ENCODE measurements at places on chromosomes 5 and 9.

- no peak for DNase-seq
These were observed 1.3 kb upstream of the KCNMB1 start for GRCh38 chr5:170390472-170390871.

DNA sequence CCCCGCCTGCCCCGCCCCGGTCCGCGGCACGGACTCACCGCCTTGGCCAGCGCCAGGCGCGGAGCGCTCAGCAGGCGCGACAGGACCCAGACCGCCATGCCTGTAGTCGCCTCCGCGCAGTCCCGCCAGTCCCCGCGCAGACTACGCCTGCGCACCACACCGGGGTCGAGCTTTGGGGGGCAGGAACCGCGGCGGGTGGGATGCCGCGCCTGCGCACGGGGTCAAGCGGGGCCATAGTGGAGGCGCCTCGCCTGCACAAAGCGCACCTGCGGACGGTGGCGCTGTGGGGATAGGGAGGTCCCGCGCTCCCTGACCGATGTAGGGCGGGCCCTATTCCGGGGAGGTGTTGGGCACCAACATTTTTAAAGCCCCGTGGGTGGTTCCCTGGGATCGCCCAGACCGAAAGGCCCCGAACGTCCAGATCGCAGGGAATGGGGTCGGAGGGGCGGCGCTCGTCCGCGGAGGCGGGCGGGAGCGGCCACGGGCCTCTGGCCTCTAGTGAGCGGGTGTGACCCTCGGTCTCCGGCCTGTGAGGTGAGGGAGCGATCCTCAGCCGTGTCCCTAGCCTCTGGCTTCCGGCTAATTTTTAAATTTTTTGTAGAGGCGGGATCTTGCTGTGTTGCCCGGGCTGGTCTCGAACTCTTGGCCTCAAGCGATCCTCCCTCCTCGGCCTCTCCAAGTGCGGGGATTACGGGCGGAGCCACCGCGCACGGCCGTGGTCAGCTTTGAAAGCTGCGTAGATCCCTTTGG is 70.8 kb upstream of the LPCAT1 start:
- DNase-seq = peak; percentile 70

GRCh38 chr9:136835162-136835931 is 6.9 kb upstream of the AJM1 start:
- DNase-seq = no peak

GRCh38 chr5:95927927-95928723 is 33.5 kb downstream of the ELL2 start:
- no peak for DNase-seq

- no peak for DNase-seq
These were observed 4.8 kb downstream of the LHX2 start for GRCh38 chr9:124016175-124017050.

DNA sequence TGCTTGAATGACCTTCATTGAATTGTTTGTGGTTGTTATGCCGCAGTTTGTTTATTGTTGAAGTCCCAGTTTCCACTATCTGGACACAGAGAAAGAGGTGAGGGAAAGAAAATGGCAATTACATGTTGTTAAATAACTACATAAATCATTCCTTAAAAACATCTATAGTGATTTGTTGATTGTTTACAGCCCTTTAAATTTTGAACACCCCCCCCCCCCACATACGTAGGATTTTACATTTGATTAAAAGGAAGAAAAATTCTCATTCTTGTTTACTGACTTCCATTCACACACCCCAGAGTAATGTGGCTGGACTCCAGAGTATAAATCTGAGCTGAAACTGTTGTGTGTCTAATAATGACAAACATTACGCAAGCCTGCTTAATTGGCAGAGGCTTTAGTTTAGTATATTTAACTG is 87.1 kb upstream of the FAM174A start:
- DNase-seq = no peak

GRCh38 chr5:168168978-168169698 is 122.3 kb upstream of the WWC1 start:
- no peak for DNase-seq

GRCh38 chr5:178685386-178686059 is 44.9 kb downstream of the ZNF354A start:
- DNase-seq = no peak

GRCh38 chr5:174624733-174625522 is 99.5 kb upstream of the MSX2 start:
- no peak for DNase-seq

GRCh38 chr5:141272906-141273305 is 27.7 kb downstream of the PCDHB15 start:
- DNase-seq = no peak

- DNase-seq = no peak
These were observed 672.5 kb upstream of the RORB start for GRCh38 chr9:73824671-73825070.

- no peak for DNase-seq
These were observed 56.4 kb upstream of the TMC1 start for GRCh38 chr9:72464857-72465592.

DNA sequence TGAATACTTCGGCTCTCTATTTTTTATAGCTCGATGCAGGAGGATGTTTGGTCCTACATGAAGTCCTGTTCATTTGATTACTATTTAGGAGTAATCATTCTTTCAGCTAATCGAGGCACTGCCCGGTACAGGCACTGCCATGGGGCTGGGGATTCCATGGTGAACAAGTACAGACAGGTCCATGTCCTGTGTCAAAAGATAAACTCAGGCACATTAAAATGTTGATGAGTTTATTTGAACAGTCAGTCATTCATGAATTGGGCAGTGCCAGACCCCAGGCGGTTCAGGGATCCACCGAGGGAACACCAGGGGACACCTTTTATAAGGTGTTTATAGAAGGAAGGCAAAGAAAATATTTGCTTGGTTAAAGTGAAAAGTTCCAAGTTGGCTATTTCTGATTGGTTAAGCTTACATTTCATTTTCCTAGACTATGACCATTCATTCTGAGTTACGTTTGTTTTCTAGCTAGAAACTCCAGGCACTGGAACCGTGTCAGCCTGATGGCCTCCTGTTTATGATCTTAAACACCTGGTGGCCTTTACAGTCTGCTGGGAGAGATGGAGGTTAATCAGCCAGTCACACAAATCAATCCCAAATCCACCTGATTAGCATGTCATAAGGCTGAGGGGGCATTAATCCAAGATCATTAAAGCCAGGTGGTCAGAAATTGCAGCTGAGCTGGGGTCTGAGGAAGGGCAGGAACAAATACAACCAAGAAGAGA is 47.0 kb upstream of the TDRD7 start:
- no peak for DNase-seq

DNA sequence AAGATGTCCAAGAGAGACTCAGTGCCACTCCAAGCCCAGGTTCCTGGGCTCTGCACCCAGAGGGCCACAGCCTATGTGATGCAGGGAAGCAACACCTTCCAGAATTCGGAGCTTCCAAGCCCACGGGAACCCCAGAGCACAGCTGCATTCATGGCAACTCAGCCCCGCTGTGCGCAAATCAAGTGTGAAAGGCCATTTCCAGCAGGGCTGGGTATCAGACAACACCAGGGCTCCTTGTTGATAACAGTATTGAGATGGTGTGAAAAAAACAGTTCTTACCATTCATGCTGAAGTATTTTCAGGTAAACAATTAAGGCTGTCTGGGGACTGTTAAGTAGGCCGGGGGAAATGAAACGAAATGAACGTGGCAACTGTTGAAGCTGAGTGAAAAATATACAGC is 10.1 kb downstream of the ROR2 start:
- no peak for DNase-seq

- DNase-seq = no peak
These were observed 58.6 kb upstream of the PPARGC1B start for GRCh38 chr5:149671544-149671943.

GRCh38 chr5:154058055-154059038 is 19.6 kb downstream of the MFAP3 start:
- no peak for DNase-seq

DNA sequence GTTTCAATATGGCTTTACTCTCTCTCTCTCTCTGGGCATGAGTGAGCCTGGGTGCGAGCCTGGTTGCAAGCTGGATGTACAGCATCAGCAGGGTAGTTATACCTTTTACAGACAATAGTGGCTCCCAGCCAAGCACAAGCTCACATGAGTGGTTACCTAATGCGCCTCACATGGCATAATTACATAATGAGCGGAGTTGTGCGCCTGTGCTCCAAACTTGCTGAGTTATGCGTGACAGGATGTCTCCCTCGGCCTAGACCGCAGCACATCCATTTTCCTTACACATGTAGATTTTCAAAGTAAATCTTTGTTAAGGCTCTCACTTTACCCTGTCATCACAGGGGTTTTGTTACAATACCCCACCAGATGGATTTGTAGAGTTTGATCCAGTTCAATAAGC is 233.5 kb upstream of the WWC1 start:
- DNase-seq = no peak

DNA sequence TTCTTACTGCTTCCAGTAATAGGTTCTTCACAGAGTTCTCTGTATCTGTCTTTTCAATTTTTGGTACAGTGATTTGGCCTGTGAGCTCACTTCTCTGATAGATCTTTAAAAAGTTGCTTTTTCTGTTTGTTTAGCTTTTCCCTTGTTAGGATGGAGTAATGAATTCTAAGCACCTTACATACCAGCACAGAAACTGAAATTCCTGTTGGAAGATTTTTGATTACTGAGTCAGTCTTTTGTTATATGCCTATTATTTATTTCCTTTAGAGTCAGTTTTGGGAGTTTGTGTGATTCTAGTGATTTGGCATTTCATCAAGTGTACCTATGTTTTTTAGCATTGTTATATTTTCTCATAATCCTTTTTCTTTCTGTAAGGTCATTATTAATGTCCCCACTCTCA is 37.6 kb upstream of the IPPK start:
- DNase-seq = no peak

DNA sequence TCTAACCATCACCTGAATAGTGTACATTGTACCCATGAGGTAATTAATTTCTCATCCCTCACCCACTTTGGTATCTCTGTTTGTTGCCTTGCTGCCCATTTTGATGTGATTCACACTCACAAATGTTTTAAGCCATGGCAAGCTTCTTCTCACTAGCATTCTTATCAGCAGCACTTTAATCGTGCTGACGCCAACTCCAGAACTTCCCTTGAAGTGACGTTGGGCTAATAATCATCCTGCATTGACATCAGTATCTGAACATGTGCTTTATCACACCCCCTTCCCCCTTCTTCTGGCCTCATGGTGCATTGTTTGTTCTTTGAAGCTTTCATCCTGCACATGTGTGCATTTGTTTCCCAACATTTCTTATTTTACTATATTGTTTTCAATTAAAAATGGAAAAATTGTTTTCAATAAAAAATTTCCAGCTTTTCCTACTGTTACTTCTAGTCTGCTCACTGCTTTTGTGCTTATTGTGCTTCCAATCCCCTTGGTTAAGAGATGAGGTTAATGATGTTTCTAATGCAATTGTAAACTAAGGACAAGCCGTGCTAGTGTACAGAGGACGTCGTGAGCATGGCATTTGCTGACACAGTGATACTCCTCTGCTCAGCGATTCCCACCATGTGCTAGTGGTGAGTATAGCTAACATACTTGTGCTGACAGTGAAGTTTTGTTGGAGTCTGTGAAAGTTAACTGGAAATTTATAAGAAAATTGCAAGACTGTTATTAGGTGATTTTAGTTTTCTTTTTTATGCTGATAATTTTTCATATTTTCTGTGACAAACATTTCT is 238.5 kb downstream of the KDM4C start:
- DNase-seq = no peak

DNA sequence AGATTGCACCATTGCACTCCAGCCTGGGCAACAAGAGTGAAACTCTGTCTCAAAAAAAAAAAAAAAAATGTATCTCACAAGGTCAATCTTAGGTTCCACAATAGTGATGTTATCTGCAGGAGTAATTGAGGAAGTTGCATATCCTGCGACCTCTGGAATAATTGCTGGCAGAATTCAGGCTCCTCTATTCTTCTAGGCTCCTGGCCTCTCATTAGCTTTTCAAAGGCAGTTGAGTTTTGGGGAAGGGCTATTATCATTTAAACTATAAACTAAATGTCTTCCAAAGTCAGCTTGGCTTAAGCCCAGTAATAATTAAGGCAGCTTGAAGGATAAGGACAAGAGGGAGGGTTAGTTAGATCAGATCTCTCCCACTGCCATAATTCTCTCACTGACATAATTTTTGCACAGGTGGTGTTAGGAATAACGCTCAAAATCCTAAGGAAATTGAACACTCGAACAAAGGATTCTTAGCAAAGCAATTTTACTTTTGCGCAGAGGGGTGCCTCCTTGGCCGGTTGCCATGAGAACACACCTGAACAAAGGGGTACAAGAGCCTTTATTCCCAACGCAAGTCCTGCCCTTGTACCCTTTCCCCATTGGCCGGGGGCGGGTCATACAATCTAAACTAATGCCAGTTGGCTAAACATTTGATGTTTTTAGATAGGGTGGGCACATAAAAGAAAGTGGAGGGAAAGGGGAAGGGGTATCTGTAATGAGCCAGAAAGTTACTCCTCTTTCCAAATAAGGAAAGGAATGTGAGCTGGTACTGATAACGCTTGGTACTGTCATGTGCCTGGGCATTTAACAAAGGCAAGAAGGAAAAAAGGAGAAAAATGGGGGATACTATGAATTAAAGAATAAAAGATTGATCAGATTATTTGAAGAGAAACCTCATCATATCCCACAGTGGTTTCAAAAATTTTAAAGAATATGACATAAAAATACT is 106.4 kb upstream of the CCNG1 start:
- DNase-seq = no peak

- no peak for DNase-seq
These were observed 7.6 kb upstream of the ZNF474 start for GRCh38 chr5:122121479-122122465.

DNA sequence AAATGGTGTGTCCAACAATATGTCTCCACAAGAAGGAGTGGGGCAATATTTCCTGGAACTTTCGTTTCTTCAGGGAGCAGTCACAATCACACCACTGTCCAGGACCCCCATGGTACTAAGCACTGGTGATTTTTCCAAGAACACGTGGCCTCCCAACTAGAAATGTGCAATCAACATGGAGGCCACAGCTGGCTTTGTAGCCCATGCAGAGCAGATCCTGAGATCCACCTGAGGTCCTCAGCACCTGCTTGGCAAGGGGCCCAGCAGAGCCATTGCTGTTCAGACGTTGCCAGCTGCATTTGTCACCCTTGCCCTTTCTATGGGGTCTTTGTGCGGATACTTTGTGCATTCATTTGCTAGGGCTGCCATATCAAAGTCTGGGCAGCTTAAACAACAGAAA is 334.5 kb upstream of the IRX4 start:
- no peak for DNase-seq

- no peak for DNase-seq
These were observed 3.7 kb downstream of the CLTB start for GRCh38 chr5:176412517-176413254.

GRCh38 chr5:65157906-65158603 is 323.7 kb downstream of the ADAMTS6 start:
- no peak for DNase-seq

DNA sequence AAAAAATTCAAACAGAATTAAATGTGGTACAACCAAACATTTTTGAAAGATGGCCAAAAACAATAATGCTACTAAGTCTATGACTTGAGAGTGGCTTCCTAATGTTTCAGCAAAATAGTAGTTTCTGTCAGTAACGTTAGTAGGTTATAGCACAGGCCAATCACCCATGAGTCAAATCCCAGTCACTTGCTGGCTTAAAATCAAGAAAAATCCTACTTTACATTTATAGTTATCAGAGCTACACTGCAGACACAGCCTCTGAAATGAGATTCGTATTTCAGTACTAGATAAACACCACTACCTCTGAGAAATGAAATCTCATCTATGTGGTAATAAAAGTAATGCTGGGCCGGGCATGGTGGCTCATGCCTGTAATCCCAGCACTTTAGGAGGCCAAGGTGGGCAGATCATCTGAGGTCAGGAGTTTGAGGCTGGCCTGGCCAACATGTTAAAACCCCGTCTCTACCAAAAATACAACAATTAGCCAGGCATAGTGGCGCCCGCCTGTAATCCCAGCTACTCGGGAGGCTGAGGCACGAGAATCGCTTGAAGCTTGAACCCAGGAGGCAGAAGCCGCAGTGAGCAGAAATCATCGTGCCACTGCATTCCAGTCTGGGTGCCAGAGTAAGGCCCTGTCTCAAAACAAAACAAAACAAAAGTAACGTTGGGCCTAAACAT is 6.1 kb downstream of the ZDHHC21 start:
- DNase-seq = no peak
